ENCODE measurements at places on chromosomes 13 and 19. TPM values are rescaled to one million over a fixed set of nuclear protein-coding genes. Genes with fewer than 3 reads are reported as not detected.
A peak's percentile ranks its signal among the peaks of the same experiment; 100 is the strongest.

DNA sequence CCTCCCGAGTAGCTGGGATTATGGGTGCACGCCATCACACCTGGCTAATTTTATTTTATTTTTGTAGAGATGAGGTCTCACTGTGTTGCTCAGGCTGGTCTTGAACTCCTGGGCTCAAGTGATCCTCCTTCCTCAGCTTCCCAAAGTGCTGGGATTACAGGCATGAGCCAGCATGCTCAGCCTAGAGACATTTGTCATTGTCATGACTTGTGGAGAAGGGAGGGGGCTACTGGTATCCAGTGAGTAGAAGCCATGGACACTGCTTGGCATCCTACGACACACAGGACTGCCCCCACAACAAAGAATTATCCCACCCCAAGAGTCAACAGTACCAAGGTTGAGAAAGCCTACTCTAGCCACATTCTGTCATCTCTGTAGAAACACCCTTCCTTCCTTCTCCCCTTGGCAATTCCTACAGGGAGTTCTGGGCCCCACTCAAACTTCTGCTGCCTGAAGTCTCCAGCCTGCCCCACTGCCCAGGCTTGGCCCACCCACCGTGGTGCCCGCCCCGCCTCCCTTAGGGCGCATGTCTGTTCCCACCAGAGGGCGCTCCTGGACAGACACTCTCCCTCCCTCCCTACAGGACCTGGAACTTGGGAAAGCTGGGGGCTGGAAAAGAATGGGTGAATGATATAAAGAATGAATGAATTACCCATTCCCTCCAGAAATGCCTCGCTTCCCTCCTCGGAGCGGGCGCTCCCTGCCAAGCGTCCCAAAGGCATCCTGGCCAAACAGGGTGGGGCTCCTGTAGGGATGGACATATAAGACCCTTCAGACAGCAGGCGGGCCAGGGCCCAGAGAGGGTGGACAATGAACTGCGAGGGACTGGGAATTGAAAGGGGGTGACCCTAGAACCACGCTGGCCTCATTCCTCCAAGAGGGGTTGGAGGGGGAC is 5.5 kb upstream of the EMP3 start:
- peak; percentile 86 for DNase-seq

DNA sequence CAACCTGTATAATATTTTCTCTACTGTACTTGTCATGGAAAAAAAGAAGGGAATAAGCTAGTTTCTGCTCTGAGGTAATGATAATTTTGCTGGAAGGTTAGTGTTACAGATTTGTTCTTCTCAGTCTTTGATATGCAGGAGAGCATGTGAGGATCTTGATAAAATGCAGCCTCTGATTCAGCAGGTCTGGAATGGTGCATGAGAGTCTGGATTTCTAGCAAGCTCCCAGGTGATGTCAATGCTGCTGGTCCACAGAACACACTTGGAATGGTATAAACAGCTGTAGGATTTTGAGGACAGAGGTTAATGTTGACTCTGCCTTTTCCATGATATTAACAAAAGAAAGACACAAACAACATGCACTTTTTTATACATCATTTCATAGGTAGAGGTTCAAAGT is 173.6 kb downstream of the NDFIP2 start:
- no peak for DNase-seq

DNA sequence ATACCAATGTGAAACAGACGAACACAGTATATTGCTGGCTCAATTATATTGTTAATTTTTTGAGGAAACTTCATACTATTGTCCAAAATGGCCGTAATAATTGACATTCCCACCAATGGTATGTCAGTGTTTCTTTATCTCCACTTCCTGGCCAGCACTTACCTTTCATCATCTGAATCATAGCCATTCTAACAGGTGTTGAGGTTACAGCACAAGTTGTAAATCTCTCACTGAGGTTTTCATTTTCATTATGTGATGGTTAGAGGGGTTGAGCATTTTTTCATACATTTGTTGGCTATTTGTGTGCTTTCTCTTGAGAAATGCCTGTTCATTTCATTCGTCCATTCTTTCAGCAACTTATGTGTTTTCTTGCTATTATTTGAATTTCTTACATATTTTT is 824.0 kb downstream of the UQCRFS1 start:
- DNase-seq, result no peak

KCTD12 gene
- polyA plus RNA-seq, result 7.7 TPM

GRCh38 chr19:44809577-44810233 is 802 bp downstream of the BCAM start:
- no peak for DNase-seq

AZU1 gene
- 0.94 TPM for polyA plus RNA-seq

- peak; percentile 73 for DNase-seq
Observed at GRCh38 chr19:46288896-46289588, 7.8 kb upstream of the HIF3A start.

GRCh38 chr19:19096641-19097627 is 33.1 kb downstream of the SLC25A42 start:
- DNase-seq, result peak; percentile 88

ZNF625 gene
- 1.8 TPM for polyA plus RNA-seq

- no peak for DNase-seq
Observed at GRCh38 chr19:19538785-19539166, 711 bp downstream of the CILP2 start.

KLK11 gene
- polyA plus RNA-seq, result 2.6 TPM

AMH gene
- polyA plus RNA-seq, result 20.9 TPM

DNA sequence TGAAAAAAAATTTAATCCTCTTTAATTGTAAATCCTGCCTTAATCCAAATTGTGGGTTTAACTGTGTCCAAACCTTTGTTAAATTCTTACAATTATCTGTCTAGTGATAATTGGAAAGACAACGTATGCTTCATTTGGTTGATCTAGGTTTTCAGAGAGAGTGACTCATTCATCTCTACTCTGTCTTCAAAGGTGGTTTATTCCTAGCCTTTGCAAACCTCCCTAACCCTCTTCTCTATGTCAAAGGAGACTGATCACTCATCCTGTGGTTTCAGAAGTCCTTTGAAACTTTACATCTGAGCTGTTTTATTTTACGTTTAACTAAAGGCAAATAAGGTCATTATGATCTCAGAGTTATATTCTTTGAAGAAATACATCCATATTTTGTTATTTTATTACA is 8.8 kb upstream of the OXGR1 start:
- DNase-seq, result no peak
